Psoas muscle (tissue), 8 donors: ENCODE measurements at places on chromosomes 5 and 9.

DNA sequence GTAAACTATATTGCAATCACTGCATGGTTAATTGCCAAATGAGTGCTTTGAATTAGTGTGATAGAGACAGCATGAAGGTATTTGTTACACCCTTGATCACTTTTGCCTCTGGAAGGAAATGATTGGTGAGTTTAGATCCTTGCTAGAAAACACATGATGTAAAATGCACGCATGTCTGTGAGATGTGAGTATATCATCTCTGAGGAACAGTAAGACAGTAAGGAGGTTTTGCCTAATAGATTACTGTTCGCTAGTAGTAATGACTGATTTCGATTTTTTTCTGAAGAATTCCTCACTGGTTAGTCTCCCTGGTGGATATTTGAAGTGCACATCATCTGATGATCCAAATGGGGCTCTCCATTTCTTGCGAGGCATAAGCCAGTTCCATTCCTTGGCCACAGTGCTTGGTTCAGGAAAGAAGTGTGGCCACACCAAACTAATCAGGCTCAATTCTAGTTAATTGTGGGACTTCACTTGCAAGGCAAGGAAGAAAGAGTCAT is 156.4 kb upstream of the ADRA1B start:
- no peak for DNase-seq
- H3K27ac ChIP-seq = no peak overlapping the region
- H3K4me1 ChIP-seq = no peaks in the 10 kb centered on the region

DNA sequence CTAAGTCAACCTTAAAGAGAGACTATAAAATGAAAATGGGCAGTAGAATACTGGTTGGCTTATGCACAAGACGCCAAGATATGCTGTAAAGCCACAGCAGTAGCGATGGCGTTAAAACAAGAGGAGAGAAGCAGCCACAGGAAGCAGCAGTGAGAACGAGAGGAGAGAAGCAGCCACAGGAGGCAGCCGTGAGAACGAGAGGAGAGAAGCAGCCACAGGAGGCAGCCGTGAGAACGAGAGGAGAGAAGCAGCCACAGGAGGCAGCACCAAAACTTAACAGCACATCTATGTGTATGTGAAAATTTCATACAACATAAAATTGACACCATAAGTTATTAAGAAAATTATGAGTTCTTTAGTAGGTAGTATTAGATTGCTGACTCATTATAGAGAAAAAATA is 2318.6 kb upstream of the ACO1 start:
- DNase-seq = no peak
- no peaks in the 10 kb centered on the region for H3K4me1 ChIP-seq
- no peak overlapping the region for H3K27ac ChIP-seq
- H3K4me3 ChIP-seq = no peak overlapping the region

DNA sequence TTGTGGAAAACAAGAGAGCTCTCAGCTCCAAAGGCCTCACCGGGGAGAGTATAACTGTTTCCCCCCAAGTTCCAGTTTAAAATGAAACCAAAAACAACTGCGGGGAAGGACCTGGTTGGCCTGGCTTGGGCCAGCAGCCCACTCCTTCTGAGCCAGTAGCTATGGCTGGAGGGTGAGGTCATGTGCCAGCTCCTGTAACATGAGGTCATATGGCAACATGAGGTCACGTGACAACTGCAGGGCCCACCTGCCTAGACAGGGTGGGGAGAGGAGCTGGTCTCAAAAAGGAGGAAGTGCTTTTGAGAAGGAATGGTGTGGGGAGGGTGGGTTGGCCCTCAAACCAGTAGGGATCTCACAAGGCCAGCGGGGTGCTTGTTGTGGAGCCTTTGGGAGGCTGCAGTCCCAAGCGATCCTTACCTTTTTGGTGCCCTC is 29.3 kb upstream of the CRB2 start:
- H3K27me3 ChIP-seq = no peaks in the 10 kb centered on the region
- peak overlapping the region; percentile 18 for H3K4me3 ChIP-seq
- no peak overlapping the region for H3K27ac ChIP-seq
- no peaks in the 10 kb centered on the region for H3K36me3 ChIP-seq
- no peak for DNase-seq

DNA sequence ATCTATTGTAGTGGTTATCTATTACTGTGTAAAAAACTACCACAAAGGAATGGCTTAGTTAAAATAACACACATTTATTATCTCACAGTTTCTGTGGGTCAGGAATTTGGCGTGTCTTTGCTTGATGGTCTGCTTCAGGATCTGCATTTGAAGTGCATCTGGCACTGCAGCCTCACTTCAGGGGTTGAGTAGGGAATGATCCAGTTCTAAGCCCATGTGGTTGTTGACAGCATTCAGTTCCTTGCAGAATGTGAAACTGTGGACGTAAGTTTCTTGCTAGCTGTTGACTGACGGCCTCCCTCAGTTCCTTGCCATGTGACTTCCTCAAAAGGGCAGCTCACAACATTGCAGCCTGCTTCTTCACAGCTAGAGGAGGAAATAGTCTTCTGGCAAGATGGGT is 2.1 kb upstream of the OGN start:
- no peaks in the 10 kb centered on the region for H3K4me1 ChIP-seq
- H3K36me3 ChIP-seq = no peaks in the 10 kb centered on the region
- H3K27ac ChIP-seq = no peak overlapping the region
- no peaks in the 10 kb centered on the region for H3K27me3 ChIP-seq
- no peak overlapping the region for H3K4me3 ChIP-seq
- no peak for DNase-seq

- no peak overlapping the region for H3K27ac ChIP-seq
- H3K4me3 ChIP-seq = no peak overlapping the region
- no peaks in the 10 kb centered on the region for H3K4me1 ChIP-seq
- no peak for DNase-seq
- peaks cover 100% of the 10 kb centered on the region for H3K36me3 ChIP-seq
- H3K27me3 ChIP-seq = no peaks in the 10 kb centered on the region
Observed at GRCh38 chr9:86322973-86323644, 31.1 kb downstream of the TUT7 start.

GRCh38 chr5:40428815-40429214 is 250.9 kb upstream of the PTGER4 start:
- H3K27me3 ChIP-seq = no peaks in the 10 kb centered on the region
- H3K4me1 ChIP-seq = no peaks in the 10 kb centered on the region
- no peak overlapping the region for H3K27ac ChIP-seq
- no peaks in the 10 kb centered on the region for H3K36me3 ChIP-seq
- no peak overlapping the region for H3K4me3 ChIP-seq

- H3K4me3 ChIP-seq = peak overlapping the region; percentile 67
- H3K27me3 ChIP-seq = no peaks in the 10 kb centered on the region
- no peaks in the 10 kb centered on the region for H3K36me3 ChIP-seq
- peak; percentile 76 for DNase-seq
Observed at GRCh38 chr5:180090098-180090768, 18.7 kb upstream of the RNF130 start.

- no peaks in the 10 kb centered on the region for H3K36me3 ChIP-seq
- H3K27me3 ChIP-seq = peaks cover 25% of the 10 kb centered on the region
- H3K27ac ChIP-seq = no peak overlapping the region
- peak overlapping the region; percentile 42 for H3K4me3 ChIP-seq
- peak; percentile 54 for DNase-seq
Observed at GRCh38 chr5:33936004-33936380, 194 bp upstream of the RXFP3 start.

- no peak overlapping the region for H3K27ac ChIP-seq
- no peak overlapping the region for H3K4me3 ChIP-seq
Observed at GRCh38 chr9:137631345-137632229, 12.8 kb downstream of the EHMT1 start.
